Progenitor cell of endocrine pancreas (in vitro differentiated cells): ENCODE measurements at places on chromosomes 7 and 10. TPM values are rescaled to one million over a fixed set of nuclear protein-coding genes. Genes with fewer than 3 reads are reported as not detected.

- no peak for DNase-seq
- peaks cover 7% of the 10 kb centered on the region for H3K36me3 ChIP-seq
- no peaks in the 10 kb centered on the region for H3K27me3 ChIP-seq
- peak overlapping the region; percentile 95 for H3K27ac ChIP-seq
Measured at GRCh38 chr7:16755397-16755796, 1.8 kb downstream of the TSPAN13 start.

DNA sequence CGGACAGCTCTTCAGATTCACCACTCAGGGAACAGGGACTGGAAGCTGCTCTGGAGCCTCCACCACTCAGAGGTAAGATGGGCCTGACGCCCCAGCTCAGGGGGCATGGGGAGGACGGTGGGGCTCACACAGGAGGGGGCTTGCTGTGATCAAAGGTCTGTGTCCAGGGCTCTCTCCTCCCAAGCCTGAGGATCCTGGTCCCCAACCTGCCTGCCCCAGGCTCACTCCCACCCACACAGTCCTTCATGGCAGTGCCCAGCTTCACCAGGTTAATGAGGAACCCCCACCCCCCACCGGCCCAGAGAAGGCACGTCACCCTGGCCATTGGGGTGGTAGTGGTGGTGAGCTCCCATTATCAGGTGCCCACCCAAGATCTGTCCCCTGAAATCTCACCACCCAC is 926.7 kb upstream of the ZNF722 start:
- H3K27ac ChIP-seq, result no peak overlapping the region
- no peak for DNase-seq
- peaks cover 8% of the 10 kb centered on the region for H3K36me3 ChIP-seq
- H3K4me1 ChIP-seq, result no peaks in the 10 kb centered on the region
- H3K4me3 ChIP-seq, result no peak overlapping the region
- no peaks in the 10 kb centered on the region for H3K27me3 ChIP-seq

GRCh38 chr10:12200850-12201249 is 4.9 kb downstream of the CDC123 start:
- H3K27me3 ChIP-seq, result no peaks in the 10 kb centered on the region
- no peak overlapping the region for H3K27ac ChIP-seq
- peaks cover 12% of the 10 kb centered on the region for H3K4me1 ChIP-seq
- DNase-seq, result no peak

DNA sequence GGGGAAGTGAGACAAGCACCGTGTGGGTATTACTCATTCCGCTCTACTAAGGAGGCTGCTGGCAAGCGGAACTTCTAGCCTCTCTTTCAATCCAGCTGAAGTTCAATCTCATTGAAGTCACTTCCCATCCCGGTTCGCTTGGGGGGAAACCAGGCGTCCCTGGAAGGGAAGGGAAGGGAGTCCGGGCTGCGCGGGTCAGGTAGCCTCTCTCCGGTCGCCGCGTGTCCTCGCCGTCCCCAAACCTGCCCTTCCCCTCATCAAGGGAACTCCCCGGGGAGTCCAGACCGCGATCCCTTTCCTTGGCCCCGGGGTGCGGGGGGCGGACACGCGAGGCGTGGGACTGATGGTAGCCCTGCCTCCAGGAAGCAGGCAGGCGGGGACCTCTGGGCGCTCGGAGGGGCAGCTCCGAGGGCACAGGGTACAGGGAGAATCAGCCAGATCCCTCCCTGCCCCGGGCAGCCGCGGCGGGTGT is 598 bp upstream of the ZEB1 start:
- no peak overlapping the region for H3K27ac ChIP-seq
- DNase-seq, result no peak
- no peaks in the 10 kb centered on the region for H3K36me3 ChIP-seq
- H3K4me1 ChIP-seq, result peaks cover 11% of the 10 kb centered on the region

DNA sequence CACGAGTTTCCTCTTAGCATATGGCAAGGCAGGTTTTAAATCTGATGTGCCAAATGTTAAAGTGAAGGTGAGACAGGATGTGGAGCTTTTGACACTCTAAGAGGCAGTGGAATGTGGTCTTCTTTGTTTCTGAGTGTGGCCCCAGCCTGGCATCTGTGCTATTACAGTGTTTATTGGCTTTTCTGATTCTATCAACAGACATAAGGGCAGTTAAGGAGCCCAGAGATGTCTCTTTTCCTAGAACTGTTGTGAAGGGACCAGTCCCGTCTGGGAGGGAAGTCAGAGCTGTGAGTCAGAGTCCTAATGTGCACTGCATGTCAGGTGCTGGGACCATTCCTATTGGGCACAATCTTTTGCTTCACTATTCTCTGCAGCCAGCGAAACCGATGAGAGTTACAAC is 32.5 kb downstream of the TRUB1 start:
- peaks cover 4% of the 10 kb centered on the region for H3K4me1 ChIP-seq
- DNase-seq, result no peak
- H3K27ac ChIP-seq, result no peak overlapping the region
- H3K27me3 ChIP-seq, result no peaks in the 10 kb centered on the region
- H3K36me3 ChIP-seq, result peaks cover 7% of the 10 kb centered on the region

DNA sequence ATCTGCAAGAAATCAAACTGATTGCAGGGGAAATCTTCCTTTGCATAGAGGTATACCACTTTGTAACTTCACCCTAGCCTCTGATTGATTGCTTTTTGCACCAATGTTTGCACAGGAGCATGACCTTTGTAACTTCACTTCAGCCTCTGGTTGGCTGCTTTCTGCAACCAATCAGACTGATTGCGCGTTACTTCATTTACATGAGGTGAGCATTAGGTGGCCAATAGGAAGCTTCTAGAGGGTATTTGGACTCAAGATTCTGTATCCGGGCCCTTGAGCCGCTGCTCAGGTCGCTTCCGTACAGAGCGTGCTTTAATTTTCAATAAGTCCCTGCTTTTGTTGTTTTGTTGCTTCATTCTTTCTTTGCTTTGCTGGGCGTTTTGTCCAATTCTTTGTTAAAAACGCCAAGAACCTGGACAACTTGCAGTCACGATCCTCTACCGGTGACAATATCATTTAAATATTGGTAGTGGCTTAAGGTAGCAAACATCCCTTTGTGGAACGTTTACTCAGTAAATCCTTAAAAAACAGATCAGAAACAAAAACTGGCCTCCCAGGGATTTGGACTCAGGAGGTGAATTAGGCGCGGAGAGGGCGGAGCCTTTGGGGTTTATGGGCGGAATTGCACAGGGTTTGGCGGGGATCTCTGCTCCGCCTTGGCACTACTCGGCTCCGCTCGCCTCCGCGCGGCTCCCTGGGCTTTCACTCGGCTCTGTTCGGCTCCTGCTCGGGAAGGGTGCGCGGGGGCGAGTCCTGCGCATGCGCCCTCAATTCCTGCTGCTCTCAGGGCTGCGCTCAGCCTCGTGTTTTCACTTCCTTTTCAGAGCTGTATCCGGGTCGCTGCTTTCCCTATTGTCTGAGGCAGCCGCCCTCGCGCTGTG is at the start of gene PHF14:
PHF14 (plus strand) TSS at position 812 of the 881 bp plus-strand sequence. CDS start 452 bp downstream, outside the sequence.
- peak within 1 kb of the TSS; percentile 97 for H3K27ac ChIP-seq
- peaks cover 20% of the 10 kb centered on the region for H3K4me1 ChIP-seq
- peak; percentile 93 for DNase-seq

- H3K27me3 ChIP-seq, result no peaks in the 10 kb centered on the region
- peaks cover 2% of the 10 kb centered on the region for H3K4me1 ChIP-seq
- DNase-seq, result no peak
- H3K36me3 ChIP-seq, result no peaks in the 10 kb centered on the region
- H3K4me3 ChIP-seq, result no peak overlapping the region
Measured at GRCh38 chr7:46791188-46791587, 790.7 kb downstream of the TNS3 start.

- no peaks in the 10 kb centered on the region for H3K36me3 ChIP-seq
- peaks cover 5% of the 10 kb centered on the region for H3K4me1 ChIP-seq
- no peak overlapping the region for H3K27ac ChIP-seq
- peaks cover 35% of the 10 kb centered on the region for H3K27me3 ChIP-seq
- H3K4me3 ChIP-seq, result no peak overlapping the region
Measured at GRCh38 chr10:97923057-97923456, 73.4 kb downstream of the GOLGA7B start.

DNA sequence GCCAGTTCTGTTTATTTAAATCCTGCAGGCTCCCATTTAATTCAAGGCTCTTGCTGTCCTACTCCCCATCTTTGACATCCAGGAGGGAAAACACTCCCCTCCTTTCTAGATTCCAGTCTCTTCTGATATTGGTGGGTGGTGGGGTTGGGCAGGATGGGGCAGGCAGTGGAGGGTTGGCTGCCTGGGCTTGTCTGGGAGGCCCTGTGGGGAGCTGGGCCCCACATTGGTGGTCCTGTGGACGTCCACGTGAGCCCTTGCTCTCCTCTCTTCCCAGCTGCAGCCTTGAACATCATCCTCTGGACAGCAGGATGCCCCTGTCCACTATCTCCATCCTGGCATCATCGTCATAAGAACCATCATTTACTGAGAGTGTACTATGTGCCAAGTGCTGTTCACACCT is 108.9 kb upstream of the PCBD1 start:
- DNase-seq, result no peak
- H3K4me3 ChIP-seq, result no peak overlapping the region
- H3K27ac ChIP-seq, result no peak overlapping the region
- H3K36me3 ChIP-seq, result no peaks in the 10 kb centered on the region

DNA sequence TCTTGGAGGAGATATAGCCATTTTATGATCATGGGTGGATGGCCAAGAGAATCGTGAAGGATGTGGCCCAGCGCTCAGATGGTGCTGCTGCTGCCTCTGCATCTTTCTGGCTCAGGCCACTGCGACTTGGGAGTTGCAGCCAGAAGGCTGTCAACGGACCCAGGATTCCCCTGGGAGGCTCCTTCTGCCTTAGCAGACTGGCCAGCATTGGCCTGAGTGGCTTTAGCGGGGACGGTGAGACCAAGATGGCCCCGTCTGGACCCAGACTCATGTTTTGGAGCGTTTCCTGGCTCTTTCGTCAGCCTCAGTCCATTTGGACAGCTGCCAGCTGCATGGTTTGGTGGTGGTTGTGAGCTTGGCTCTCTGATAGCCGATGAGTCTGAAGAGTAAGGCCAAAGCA is 97.2 kb downstream of the GALNT17 start:
- no peak overlapping the region for H3K4me3 ChIP-seq
- no peaks in the 10 kb centered on the region for H3K4me1 ChIP-seq
- H3K36me3 ChIP-seq, result no peaks in the 10 kb centered on the region
- H3K27ac ChIP-seq, result no peak overlapping the region
- DNase-seq, result no peak
- no peaks in the 10 kb centered on the region for H3K27me3 ChIP-seq

DNA sequence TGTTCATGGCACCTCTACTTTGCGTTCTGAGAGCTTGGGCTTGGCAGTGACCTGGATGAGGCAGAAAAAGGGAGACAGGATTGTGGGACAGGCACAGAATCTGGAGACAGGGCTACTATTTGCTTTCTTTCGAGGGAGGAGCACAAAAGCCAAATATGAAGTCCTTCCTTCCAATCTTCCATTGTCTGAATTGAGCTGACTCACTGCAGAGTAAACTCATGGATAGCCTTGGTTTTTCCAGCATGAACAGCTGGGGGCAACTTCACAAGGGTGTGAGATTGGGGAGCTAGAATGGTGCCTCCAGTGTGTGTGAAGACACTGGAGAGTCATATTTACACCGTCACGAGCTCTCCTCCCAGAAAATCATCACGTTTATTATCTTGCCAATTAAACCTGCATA is 55.6 kb upstream of the NRP1 start:
- no peaks in the 10 kb centered on the region for H3K36me3 ChIP-seq
- H3K4me3 ChIP-seq, result no peak overlapping the region
- no peak for DNase-seq

- no peaks in the 10 kb centered on the region for H3K27me3 ChIP-seq
- DNase-seq, result no peak
- peak overlapping the region; percentile 0 for H3K27ac ChIP-seq
- H3K36me3 ChIP-seq, result peaks cover 2% of the 10 kb centered on the region
- H3K4me1 ChIP-seq, result peaks cover 51% of the 10 kb centered on the region
Measured at GRCh38 chr7:7304705-7305450, 122.5 kb downstream of the C1GALT1 start.

DNA sequence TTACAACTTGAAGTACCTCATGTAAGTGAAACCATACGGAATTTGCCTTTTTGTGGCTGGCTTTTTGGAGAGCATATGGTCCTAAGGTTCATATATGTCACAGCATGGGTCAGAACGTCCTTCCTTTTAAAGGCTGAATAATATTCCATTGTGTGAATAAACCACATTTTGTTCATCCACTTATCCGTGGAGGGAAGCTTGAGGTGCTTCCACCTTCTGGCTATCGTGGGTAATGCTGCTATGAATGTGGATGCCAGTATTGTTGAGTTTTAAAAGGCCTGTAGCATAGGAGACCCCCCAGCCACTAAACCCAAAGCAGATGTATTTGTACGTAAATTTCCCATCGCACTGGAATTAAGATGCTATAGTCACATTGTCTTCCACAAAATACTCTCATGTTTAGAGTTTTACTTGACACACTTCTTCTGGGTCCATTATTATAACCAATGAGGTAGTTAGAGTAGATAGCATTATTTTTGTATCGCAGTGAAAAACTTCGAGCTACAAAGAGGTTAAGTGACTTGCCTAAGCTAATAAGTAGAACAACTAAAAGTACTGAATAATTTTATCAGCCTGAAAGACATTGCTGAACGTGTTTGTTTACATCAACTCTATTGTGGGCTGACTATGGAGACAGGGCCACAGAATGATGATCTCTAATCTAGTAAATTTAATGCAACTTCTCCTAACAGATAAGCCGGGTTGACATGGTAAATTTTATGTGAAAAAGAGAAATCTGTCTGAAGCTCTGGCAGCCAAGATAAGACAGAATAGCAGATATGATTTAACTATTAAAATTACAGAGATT is 183.0 kb upstream of the CTBP2 start:
- peaks cover 20% of the 10 kb centered on the region for H3K4me1 ChIP-seq
- H3K27ac ChIP-seq, result no peak overlapping the region
- no peaks in the 10 kb centered on the region for H3K36me3 ChIP-seq
- no peak for DNase-seq
- H3K4me3 ChIP-seq, result no peak overlapping the region

- H3K4me3 ChIP-seq, result no peak overlapping the region
- H3K36me3 ChIP-seq, result peaks cover 15% of the 10 kb centered on the region
- peaks cover 6% of the 10 kb centered on the region for H3K27me3 ChIP-seq
- H3K27ac ChIP-seq, result no peak overlapping the region
- DNase-seq, result no peak
Measured at GRCh38 chr7:128794436-128794835, 2.7 kb downstream of the CCDC136 start.

- H3K27ac ChIP-seq, result no peak overlapping the region
- H3K4me3 ChIP-seq, result no peak overlapping the region
- DNase-seq, result peak; percentile 77
- no peaks in the 10 kb centered on the region for H3K27me3 ChIP-seq
- no peaks in the 10 kb centered on the region for H3K36me3 ChIP-seq
- no peaks in the 10 kb centered on the region for H3K4me1 ChIP-seq
Measured at GRCh38 chr7:2451171-2452073, 24.8 kb downstream of the GRIFIN start.

ZNF679 gene
- not detected in 2 replicates for total RNA-seq

ADAM8 gene
- 13.7 and 16.3 TPM in 2 replicates for total RNA-seq

EGR2 gene
- 0.71 and 1.1 TPM in 2 replicates for total RNA-seq

FGFR2 gene
- 146 and 149 TPM in 2 replicates for total RNA-seq

LIPN gene
- total RNA-seq, result not detected in 2 replicates

FXYD4 gene
- total RNA-seq, result not detected in 2 replicates
